ENCODE measurements at places on chromosomes 2 and 18.

GRCh38 chr2:197425550-197425949, 9.3 kb downstream of the SF3B1 start:
- no peak for DNase-seq

- DNase-seq: no peak
Measured at GRCh38 chr2:42784204-42784880, 8.0 kb downstream of the HAAO start.

DNA sequence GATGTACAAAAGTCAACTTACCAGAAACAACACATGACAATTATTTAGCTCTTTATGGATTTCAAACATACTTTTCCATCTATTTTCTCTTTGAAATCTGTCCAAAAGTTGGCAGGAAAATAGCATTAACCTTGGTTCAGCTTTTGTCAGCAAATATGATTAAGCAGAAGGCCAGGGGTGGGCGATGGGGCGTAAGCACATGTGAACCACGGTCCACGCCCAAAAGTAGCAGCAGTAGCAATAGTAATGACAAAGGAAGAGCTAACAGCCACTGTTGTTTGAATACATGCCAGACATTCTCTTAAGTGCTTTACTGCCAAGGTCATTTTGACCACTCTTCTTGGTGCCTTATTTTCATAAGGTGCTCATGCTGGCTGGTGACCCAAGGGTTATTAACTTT, 73.5 kb downstream of the ANTXR1 start:
- DNase-seq: no peak

- peak; percentile 40 for DNase-seq
Measured at GRCh38 chr18:31041271-31042083, 1.1 kb downstream of the DSC3 start.
